Psoas muscle (tissue), 8 donors: ENCODE measurements at places on chromosomes 5 and 9.

GRCh38 chr5:53512539-53512938 is 32.1 kb downstream of the FST start:
- no peak for DNase-seq

DNA sequence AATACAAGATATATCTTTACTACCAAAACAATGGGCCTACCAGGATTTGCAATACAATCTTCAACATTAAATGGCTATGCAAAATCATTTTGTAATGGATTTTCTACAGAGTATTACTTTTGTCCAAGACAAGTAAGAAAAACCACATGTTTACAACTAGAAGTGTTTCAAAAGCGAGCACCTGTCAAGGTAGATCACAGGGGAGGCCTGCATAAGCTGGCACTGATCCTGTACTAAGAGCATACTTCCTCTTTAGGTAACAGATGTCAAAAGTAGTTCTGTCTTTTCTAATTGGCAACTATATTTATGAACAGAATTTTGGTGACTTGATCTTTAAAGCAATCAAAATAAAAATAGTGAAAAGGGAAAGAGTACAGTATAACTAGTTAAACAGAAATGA is 249.0 kb downstream of the MLLT3 start:
- no peak for DNase-seq

GRCh38 chr9:100455470-100455869 is 17.5 kb upstream of the TMEFF1 start:
- DNase-seq: no peak

- no peak for DNase-seq
Observed at GRCh38 chr9:6450641-6451375, 37.8 kb downstream of the UHRF2 start.

GRCh38 chr5:42985129-42986037 is 54.7 kb downstream of the ANXA2R start:
- no peak for DNase-seq
